HepG2 (cell line): ENCODE measurements at places on chromosomes 2 and 18.
A peak's percentile ranks its signal among the peaks of the same experiment; 100 is the strongest.

- no peak for DNase-seq
Measured at GRCh38 chr18:55265984-55266383, 306.7 kb upstream of the CCDC68 start.

DNA sequence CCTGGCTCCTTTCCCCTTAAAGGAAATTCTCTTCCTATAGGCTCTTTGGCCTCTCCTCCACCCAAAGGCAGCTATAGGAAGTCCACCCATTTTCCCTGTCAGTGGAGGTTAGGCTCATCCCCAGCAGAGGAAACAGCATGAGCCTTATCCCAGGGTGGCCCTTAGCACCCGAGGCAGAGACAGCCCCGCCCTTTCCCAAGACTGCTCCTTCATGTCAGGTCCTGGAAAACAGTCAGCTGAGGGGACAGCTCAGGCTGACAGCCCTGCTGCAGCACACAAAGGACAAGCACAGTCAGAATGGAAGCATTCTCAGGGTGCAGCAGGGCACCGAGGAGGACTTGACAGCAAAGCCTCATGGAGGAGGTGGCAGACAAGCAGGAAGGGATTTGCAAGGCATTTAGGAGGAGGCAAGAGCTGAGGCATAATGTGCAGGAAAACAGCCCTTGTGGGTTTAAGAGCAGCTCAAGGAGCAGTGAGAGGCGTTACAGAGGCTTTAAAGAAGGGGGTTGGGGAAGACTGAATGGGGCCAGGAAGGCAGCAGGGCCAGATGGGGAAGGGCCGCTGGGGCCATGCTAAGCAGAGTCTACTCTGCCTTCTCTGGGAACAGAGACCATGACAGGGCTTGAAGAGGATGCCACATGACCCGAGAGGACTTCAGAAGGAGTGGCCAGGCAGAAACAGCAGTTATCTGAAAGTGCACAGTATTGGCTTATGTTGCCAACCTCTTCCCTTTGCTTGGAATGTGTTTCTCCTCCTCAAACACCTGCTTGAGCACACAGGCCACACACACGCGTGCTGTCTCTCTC lies 216.6 kb downstream of the SH3BP4 start:
- no peak for DNase-seq

DNA sequence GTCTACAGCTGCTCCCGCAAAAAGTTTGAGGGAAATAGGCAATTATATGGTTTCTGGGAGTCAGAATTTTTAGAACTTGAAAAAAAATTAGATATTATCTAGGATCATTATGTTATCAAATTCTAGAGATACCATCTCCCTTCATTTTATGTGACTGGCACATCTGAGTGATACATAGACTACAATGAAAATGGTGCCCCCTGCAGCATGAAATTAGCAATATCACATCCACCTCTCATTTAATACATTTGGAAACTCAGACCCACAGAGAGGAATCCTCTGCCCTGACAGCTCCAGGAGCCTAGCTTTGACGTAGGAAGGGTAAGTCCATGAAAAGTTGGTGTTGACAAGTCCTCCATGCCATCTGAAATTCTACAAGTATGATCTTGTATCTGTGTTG lies 381.6 kb downstream of the SUCLG1 start:
- DNase-seq, result peak; percentile 20

- no peak for DNase-seq
Measured at GRCh38 chr18:34999756-35000289, 41.4 kb upstream of the MAPRE2 start.

- DNase-seq, result no peak
Measured at GRCh38 chr2:164690361-164690760, 69.1 kb upstream of the GRB14 start.

- no peak for DNase-seq
Measured at GRCh38 chr18:68797871-68798270, at the start of gene CCDC102B. CCDC102B (plus strand) TSS chr18:68798080; CDS start chr18:68836764, 38,684 bp downstream.

GRCh38 chr2:132478461-132479105 lies 62.0 kb downstream of the GPR39 start:
- DNase-seq, result no peak

- no peak for DNase-seq
Measured at GRCh38 chr18:26677957-26678356, 129.6 kb upstream of the KCTD1 start.

GRCh38 chr2:157820193-157820592 lies 55.9 kb downstream of the ACVR1 start:
- no peak for DNase-seq

DNA sequence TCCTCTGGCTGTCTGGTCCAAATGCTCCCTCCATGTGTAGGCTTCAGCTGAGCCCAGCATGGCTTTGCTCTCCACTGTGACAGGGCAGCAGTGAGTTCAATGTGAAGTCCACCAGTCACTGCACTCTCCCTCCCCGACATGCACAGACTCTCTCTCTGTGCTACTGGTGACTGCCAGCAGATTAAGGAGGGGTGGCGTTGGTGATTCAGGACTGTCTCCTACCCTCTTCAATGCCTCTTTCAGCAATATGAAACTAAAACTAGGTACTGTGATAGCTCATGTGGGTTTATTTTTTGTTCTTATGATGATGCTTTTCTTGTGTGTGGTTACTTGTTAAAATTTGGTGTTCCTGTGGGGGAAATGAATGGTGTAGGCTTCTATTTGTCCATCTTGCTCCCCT lies 201.0 kb upstream of the RBMS1 start:
- DNase-seq, result no peak

GRCh38 chr2:166764216-166764615 lies 124.1 kb upstream of the XIRP2 start:
- no peak for DNase-seq

DNA sequence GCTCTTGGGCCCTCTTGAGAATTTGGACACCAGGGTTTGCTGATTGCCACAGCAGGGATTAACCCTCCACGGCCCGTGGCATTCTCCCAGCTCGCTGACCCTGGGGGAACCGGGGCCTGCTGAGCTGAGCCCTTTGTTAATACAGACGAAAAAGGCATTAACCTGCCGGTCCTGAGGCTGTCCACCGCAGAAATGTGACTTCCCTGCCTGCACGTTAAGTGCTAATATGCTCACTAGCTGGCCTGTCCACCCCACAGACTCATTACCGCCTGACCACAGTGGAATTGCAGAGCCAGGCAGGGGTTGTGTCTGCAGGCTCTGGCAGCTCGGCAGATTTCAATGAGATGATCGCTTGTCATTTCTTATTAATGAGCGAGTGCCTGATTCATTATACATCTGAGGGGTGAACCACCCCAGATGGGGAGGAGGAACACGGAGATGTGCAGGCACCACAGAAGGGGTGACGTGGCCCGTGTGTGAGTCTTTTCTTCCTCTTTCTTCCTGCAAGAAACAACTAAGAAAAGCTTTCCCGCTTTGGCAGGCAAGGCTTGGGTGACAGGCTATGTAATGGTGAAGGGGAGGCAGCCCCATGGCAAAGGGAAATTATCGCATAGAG lies 126.0 kb downstream of the GLI2 start:
- DNase-seq, result no peak

DNA sequence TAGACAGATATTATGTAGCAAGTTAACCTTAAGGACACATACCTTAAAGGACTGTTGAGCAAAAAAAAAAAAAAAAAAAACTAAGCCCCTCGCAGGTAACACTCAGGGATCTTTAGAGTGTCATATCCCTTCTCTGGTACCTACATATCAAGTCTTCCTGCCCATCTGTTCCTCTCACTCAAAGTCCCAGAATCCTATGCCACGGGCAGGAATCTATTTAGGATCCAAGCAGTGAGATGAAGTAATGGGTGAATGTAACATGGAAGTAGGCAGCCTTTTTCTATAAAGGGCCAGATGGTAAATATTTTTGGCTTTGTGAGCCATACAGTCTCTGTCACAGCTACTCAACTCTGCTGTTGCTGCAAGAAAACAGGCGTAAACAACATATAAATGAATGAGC lies 496.7 kb downstream of the STK39 start:
- no peak for DNase-seq

DNA sequence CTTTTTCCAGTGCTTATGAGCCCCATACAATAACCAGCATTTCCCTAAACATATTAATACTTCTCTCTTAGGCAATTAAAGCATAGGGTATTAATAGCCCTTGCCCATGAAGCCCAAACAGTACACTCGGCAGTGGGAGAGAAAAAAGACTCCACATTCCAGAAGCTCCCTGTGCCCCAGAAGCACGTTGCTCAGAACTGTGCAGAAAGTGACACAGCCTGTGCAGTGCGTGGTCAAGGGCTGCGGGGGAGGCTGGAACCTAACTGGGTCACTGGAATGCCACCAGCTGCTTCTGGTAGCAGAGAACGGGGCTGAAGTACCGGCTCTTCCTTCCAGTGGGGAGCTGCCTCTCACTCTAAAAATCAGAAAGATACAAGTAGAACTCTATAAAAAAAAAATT lies 32.7 kb downstream of the EIPR1 start:
- no peak for DNase-seq

DNA sequence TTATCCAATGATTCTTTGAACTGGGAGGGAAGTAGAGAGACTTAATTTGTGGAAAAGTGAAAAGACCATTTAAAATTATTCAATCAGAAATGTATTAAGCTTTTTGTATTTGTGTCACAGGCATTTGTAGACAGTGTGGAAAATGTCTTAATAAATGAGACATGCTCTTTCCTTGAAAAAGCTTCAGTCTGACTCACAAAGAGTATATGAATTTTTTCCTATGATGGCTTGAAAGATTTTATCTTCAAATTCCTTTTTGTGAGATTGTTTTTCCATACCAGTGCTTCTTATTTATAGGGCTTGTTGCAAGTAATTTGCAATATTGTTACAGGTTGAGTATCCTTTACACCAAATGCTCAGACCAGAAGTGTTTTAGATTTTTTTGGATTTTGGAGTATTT lies 39.5 kb downstream of the STON1 start:
- no peak for DNase-seq

DNA sequence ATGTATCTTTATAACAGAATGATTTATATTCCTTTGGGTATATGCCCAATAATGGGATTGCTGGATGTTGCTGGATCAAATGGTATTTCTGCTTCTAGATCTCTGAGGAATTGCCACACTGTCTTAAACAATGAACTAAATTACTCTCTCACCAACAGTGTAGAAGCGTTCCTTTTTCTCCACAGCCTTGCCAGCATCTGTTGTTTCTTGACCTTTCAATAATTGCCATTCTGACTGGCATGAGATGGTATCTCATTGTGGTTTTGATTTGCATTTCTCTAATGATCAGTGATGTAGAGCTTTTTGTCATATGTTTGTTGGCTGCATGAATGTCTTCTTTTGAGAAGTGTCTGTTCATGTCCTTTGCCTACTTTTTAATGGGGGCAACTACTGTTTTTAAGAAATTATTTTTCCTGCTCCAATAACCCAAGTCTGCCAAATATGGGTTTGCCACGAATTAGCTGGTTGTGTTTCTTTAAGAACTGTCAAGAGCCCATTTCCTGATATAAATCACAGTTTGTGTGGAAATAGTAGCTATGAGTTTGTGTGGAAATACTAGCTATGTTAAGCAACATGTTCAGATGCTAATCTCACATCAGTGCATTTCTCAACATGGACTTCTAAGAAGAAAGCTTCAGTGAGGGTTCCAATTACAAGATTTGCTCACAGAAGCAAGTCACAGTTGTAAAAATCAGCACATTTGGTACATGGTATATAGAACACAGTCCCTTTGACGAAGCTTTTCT lies 259.4 kb downstream of the ANAPC1 start:
- DNase-seq, result peak; percentile 21

GRCh38 chr2:28347596-28347995 lies 45.1 kb upstream of the FOSL2 start:
- DNase-seq, result no peak
